ENCODE measurements at places on chromosomes 1 and 21.
A peak's percentile ranks its signal among the peaks of the same experiment; 100 is the strongest.

GRCh38 chr1:166165661-166166328 is 1.0 kb downstream of the FAM78B start:
- no peak for DNase-seq

GRCh38 chr1:204802401-204803175 is 68.1 kb upstream of the NFASC start:
- DNase-seq, result peak; percentile 4

GRCh38 chr1:15966081-15966955 is 9.6 kb downstream of the ZBTB17 start:
- peak; percentile 96 for DNase-seq

DNA sequence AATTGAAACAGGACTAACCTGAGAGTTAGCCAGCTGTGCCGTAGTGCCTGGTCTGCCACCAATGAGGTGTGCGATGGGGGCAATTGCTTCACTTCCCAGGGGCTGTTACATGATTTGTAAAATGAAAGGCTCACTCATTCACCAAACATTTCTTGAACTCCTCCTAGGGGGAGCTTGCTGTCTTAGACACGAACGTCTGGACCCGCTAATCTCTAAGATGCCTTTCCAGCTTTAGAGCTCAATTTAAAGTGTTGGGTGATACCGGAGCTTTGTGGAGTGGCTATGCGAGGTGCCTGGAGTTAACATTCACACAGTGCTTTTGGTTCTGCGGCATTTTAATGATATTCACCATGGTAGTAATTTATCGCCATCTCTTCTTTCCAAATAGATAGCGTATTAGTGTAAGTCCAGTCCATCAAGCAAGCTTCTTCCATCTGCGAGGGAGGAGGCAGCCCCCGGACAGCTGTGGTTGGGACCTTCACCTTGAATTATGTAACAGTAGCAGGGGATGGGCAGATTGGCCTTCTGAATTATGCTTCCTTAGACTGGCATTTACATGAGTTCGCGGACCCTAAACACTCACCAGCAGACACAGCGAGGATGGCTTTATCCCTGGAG is 179.9 kb downstream of the ADSS2 start:
- DNase-seq, result no peak

DNA sequence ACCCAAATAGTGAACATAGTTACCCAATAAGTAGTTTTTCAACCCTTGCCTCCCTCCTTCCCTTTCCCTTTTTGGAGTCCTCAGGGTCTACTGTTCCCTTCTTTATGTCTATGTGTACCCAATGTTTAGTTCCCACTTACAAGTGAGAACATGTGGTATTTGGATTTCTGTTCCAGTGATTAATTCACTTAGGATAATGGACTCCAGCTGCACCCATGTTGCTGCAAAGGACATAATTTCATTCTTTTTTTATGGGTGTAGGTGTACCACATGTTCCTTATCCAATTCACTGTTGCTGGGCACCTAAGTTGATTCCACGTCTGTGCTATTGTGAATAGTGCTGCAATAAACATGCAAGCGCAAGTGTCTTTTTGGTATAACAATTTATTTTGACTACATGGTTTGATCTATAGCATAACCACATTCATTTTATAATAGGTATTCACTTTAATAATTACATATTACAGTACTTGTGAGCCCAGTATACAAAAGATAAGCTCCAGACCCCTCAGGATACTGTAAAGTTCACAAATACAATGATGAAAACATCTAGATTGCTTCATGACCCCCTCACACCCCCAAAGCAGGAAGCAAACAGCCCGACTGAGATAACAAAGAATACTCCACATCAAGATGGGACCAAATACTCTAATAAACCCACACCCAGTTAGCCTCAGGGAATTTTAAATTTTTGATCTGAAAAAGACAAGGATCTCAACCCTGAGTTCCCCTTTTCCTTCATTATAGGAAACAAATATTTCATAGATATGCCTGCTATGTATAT is 45.3 kb downstream of the PUM1 start:
- no peak for DNase-seq

- DNase-seq, result no peak
Observed at GRCh38 chr21:42148584-42148983, 70.4 kb upstream of the ABCG1 start.

DNA sequence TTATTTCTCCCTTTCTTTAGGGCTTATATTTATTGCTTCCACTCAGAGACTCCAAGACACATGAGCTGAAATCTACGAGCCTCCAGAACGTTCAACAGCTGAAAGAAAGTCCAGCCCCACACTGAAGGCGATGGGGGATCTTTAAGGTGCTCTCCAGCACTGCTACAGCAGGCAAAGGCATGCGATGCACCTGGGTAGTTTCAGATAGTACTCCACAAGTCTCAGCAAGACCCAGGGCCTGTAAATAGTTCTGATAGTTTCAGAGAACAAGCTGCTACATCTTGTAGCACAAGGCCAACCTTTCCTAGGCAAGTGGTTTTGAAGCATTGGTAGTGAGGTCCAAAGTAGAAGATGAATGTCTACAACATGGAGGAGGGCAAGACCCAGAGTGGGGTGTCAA is 2.2 kb upstream of the HSD3B1 start:
- DNase-seq, result no peak

- DNase-seq, result no peak
Observed at GRCh38 chr1:43933386-43934100, at the start of gene ARTN. Gene ARTN (plus strand): TSS chr1:43933801. CDS start chr1:43935657, 1,856 bp downstream.

- no peak for DNase-seq
Observed at GRCh38 chr1:111466480-111466879, 7.3 kb upstream of the C1orf162 start.

- DNase-seq, result no peak
Observed at GRCh38 chr1:206802401-206802800, 30.1 kb upstream of the IL10 start.

DNA sequence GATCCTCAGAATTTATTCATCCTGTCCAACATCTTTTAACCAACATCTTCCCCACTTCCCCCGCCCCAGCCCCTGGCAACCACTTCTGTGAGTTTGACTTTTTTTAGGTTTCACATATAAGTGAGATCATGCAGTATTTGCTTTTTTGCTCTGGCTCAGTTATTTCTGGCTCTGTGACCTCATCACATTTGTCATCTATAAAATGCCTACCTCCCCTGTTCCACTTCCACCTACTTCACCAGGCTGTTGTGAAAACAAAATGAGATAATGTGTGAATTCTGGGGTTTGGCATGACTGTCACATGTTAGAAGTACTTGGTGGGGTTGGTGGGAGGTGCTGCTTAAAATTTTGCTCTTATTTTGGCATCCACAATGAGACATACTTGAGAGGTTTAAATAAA is 18.4 kb downstream of the HHAT start:
- DNase-seq, result peak; percentile 61

GRCh38 chr1:145891587-145892485 is 6.2 kb upstream of the ANKRD35 start:
- peak; percentile 49 for DNase-seq

DNA sequence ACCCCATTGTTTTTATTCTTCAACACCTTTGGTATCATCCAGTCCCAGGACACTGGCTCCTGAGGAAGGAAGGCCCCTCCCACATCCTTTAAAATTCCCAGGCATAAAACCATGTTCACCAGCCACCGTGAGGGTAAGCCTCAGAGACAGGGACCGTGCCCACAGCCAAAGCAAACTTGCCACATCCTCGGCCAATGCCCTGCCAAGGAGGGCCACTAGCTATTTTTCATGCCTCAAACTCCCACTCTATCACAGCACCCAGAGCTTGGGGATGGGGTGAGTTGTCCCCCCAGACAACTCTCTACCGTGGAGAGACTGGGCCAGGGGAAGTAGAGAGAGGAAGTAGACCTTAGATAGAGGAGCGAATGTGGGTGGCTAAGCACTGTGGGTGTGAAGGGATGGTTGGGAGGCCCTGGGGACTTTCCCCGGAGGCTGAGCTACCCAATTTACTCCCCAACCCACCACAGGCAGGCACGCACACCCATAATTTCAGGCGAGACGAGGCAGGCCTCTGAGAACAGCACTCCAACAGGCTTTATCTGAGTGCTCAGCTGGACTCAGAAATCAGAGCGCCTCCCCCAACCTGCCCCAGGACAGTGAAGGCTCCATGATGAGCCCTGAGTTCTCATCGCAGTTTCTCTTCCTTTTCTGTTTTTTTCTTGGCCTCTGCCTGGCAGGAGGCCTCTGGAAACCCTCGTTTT is 15.9 kb upstream of the BTG2 start:
- DNase-seq, result peak; percentile 98

DNA sequence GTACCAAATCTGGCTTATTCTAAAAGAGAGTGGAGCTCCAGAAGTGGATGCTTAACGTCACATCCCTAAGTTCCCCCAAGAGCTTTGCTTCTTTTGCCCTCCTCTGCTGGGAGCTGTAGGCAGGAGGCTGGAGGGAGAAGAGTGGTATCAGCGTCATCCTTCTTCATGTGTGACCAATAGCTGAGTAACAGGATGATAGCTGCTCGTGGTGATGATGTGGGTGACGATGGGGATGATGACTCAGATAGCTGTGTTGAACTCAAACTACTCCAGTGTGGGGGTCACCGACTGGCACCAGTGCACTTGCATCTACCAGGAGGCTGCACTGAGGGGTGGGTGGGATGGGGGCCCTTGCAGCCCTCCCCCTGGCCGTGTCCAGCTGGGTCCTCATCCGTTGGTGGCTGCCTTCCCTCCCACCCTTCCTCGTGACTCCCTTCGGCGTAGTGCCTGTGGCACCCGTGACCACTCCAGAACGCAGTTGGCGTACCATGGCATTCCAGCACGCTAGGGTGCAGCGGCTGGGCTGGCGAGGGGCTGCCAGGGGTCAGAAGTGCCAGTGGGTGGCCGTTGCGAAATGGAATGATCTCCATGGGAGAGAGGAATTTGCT is 1.1 kb downstream of the IGFN1 start:
- DNase-seq, result peak; percentile 57

GRCh38 chr1:218587900-218588299 is 242.8 kb downstream of the TGFB2 start:
- no peak for DNase-seq

- no peak for DNase-seq
Observed at GRCh38 chr1:86701731-86702130, 2.6 kb upstream of the SH3GLB1 start.

GRCh38 chr1:79079770-79080169 is 73.2 kb upstream of the ADGRL4 start:
- DNase-seq, result no peak

DNA sequence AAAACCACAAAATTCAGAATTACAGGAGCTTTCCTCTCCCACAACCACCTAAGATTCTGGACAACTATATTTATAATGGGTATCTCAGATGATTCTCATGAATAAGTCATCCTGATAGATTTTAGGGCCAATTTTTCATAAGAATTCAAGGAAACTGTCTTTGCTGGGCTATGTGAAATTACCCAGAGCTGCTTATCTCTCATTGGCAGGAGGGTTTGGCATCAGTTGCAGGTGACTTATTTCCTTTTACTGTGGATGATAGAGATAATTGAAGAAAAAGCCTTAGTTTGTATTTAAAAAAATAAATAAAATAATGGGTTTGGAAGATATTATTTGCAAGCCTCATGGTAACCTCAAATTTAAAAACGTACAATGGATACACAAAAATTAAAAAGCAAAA is 38.2 kb upstream of the WDR26 start:
- DNase-seq, result no peak

GRCh38 chr1:216826214-216826613 is 103.0 kb upstream of the ESRRG start:
- DNase-seq, result no peak

DNA sequence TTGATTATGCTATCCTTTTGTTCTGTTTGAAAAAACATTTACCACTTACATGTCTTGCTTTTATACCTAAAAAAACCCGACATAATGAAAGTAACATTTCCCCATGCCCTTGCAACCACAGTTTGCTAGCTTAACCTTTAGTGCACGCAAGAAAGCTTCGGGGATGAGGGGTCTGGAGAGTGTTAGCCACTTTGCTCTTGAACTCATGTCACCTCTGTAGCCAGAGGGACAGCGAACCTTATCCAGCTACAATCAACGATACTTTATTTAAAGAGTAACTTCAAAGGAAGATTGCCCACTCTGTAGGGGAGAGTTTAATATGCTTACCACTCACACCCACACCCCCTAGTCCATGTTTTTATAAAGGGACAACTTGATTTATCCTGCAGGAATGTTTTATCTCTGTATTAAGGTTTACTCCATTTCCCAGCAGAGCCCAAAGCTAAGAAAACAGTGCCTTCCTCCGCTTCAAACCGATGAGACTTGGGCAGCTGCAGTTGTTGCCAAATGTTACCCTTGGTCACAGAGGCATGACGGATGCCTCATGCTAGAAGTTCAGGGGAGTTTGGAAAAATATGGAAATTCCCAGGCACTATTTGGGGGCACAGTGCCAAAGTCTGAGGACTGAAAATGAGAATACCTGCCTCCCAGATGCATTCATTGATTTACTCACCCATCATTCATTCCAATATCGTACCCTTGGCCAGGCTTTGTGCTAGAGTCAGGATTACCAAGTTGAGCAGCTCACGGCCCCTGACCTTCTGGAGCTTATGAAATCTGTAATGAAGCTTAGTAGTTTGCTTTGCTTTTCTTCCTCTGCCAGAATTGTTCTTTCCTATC is 61.4 kb upstream of the VCAM1 start:
- DNase-seq, result no peak

Measured in activated CD4-positive, alpha-beta T cell treated with anti-CD3 and anti-CD28 coated beads, Interleukin-10, Interleukin-2, amounts not matched to agents 100 ng/mL and 50 ng/mL, durations not matched to agents 16 hours and 8 hours (primary cell).